ENCODE measurements at places on chromosomes 6 and 20.
A peak's percentile ranks its signal among the peaks of the same experiment; 100 is the strongest.

DNA sequence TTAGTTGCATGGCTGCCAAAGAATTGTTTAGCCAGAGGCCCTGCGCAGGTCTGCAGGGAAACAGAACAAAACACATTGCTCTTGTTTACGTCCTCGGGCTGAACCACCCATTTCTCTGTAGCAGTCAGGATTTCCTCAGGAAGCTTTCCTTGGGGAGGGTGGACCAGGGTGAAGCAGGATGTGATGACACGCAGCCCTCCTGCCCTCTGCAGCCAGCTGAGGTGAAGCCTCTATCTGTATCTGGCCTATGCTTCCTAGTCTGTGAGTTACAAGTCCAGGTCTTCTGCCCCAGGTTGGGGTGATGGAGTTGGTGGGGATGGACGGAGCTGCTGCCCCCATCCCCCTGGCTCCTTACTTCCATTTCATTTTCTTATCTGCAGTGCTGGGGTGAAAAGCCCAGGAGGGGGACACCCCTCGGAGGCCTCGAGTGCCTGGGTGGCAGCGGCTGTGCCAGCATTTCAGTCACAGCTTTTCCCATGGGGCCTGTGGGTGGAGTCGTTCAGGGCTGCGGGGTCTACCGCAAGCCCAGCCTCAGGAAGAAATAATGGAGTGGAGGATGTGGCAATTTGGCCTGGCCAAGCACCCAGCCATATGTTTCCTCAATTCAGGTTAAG, 24.9 kb downstream of the SASH1 start:
- no peak for DNase-seq

- no peak for DNase-seq
These were observed 3.8 kb downstream of the BCAS4 start for GRCh38 chr20:50798650-50799049.

- DNase-seq, result peak; percentile 31
These were observed 193.2 kb upstream of the COL21A1 start for GRCh38 chr6:56440551-56440981.

GRCh38 chr20:20089018-20089417, 36.7 kb downstream of the CFAP61 start:
- DNase-seq, result no peak

- no peak for DNase-seq
These were observed 59.0 kb downstream of the TCP11 start for GRCh38 chr6:35082046-35082732.

DNA sequence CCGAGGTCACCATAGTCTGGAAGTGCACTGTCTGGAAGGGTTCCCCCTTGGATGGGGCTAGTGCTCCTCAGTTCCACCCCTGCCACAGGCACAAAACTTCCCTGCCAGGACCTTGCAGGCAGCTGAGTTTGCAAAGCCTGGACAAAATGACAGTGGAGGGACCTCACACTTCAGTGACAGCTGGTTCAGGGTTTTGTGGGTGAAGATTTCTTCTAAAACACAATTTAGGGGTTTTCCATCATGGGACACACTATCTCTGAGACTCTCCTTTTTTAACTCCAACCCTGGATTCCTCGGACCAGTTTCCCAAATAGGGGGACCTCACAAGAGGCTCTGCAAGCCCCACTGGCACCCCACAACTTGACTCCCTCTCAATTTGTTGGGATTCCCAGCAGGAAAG, 33.6 kb upstream of the PREX1 start:
- no peak for DNase-seq

- DNase-seq, result peak; percentile 69
These were observed 14.3 kb upstream of the MAP1LC3A start for GRCh38 chr20:34544109-34544796.

DNA sequence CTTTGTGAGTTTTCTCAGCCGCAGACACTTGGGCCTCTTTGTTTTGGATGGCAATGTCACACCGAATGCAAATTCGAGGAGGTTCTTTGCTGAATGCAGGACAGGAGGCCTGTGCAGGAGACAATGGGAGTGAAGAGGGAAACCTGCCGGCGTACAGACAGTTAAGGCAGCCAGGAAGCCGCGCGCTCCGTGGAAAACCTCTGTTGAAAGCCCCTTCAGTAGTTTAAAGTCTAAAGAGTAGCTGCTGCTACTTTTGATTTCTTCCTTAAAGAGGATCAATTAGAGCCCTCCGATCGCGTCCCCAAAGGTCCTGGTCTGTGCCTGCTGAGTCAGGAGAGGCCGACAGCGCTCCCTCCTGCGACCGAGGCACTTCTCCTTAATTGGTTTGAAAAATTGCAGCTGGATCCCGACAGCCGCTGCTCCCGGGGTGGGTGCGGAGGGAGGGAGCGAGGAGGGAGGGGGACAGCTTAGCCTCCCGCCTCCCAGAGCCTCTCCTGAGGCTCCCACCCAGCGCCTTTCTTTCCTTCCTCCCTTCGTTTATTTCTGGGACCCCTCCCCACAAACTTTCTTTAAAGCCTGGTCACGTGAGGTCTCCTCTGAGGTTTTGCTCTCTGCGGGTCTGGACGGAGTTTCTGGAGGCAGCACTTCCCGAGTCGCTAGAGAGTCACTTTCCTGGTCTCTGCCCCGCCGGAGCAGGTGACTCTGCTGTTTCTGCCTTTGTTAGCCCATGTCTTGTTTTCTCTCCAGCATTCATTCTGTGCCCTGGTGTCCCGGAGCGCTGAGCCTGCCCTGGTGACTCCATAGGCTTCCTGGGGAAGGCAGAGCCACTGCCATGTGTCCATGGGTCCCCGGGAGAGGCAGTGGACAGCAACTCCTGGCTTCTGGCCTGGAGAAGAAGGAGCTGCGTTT, 22.3 kb upstream of the RPP40 start:
- DNase-seq, result peak; percentile 88

DNA sequence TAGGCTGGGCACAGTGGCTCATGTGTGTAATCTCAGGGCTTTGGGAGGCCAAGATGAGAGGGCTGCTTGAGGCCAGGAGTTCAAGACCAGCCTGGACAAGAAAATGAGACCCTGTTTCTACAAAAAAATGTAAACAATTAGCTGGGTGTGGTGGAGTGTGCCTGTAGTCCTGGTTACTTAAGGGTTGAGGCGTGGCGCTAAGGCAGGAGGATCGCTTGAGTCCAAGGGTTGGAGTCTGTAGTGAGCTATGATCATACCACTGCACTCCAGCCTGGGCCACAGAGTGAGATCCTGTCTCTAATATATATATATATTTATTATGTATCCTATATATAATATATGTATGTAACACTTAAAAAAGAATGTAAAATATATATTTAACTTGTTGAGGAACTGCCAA, 7.9 kb upstream of the ABRACL start:
- no peak for DNase-seq

DNA sequence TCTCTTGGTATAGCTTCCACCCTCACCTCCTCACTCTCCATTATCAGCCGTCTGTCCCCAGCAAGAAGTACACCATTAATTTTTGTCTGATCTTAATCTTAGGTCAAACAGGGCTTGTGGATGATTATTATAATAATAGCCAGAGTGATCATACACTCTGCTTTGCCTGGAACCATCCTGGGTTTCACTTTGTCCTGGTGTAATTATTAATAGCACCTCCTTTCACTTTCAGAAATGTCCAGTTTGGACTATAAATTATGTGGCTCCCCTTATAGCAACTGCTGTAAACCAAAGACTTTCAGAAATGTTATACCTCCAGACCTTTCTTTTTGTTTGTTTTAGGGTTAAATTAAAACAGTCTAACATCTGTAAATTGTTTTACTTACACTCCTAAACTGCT, 951 bp upstream of the TRIM31 start:
- no peak for DNase-seq

- no peak for DNase-seq
These were observed 61.9 kb downstream of the ESR1 start for GRCh38 chr6:151869345-151869744.

- no peak for DNase-seq
These were observed 68.6 kb upstream of the MARCKS start for GRCh38 chr6:113788586-113788985.

DNA sequence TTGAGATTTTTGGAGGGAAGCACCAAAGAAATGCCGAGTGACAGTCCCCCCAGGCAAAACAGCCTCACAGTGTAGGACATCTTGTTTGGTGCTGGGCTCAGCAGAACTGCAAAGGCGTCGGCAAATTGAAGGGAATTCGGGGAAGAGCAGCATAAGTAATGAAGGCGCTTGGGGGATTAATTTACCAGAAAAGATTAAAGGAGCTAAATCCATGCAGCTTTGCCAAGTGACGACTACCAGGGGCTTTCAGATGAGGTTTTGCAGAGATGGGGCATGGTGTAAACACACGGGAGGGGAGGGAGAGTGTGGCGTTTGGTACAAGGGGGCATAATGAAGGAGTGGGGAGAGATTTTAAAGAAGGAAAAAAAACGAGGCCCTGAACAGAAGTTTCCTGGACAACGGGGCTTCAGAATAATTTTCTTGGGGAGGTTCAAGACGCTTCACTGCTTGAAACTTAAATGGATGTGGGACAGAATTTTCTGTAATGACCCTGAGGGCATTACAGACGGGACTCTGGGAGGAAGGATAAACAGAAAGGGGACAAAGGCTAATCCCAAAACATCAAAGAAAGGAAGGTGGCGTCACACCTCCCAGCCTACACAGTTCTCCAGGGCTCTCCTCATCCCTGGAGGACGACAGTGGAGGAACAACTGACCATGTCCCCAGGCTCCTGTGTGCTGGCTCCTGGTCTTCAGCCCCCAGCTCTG, 45.4 kb upstream of the CDH22 start:
- no peak for DNase-seq

GRCh38 chr6:117270055-117270842, 4.9 kb downstream of the VGLL2 start:
- no peak for DNase-seq

GRCh38 chr20:54219751-54220426, 12.0 kb downstream of the PFDN4 start:
- peak; percentile 65 for DNase-seq

- DNase-seq, result no peak
These were observed 212.4 kb downstream of the SYNDIG1 start for GRCh38 chr20:24681634-24682495.

DNA sequence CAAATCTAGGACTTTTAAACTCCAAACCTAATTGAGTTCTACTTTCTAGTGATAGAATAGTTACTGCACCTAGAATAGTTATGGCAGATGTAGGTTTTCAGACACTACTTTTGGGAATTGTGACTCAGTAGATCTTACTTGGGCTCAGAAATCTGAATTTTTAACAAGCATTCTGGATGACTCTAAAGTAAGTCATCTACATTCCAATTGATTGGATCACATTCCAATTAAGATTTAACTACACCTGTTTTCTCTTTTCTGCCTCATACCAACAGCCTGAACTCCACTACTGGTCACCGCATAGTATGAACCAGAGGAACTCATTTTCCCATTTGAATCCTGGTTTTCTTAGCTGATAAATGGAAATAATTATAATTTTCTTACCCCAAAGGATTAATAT, 49.5 kb upstream of the TFAP2D start:
- DNase-seq, result no peak

DNA sequence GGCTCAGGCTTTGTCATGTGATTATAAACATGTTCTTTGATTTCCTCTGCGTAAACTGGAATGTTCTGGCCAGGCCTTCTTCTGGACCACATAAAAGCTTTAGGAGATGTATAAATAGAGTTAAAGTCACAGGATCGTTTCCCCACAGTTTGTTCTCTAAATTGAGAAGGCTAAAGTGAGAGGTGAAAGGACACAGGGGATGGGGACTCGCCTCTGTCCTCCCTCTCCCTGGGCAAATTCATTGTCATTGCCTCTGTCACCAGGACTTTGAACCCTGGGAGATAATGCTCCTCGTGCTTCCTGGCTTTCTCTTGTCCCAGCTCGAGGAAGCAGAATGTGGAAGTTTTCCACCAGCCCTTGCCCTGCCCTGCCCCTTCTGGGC, 20.3 kb upstream of the ZFAND3 start:
- no peak for DNase-seq

- DNase-seq, result no peak
These were observed 35.7 kb downstream of the RRBP1 start for GRCh38 chr20:17646209-17646960.

GRCh38 chr6:47788498-47788884, 6.7 kb downstream of the OPN5 start:
- DNase-seq, result no peak

DNA sequence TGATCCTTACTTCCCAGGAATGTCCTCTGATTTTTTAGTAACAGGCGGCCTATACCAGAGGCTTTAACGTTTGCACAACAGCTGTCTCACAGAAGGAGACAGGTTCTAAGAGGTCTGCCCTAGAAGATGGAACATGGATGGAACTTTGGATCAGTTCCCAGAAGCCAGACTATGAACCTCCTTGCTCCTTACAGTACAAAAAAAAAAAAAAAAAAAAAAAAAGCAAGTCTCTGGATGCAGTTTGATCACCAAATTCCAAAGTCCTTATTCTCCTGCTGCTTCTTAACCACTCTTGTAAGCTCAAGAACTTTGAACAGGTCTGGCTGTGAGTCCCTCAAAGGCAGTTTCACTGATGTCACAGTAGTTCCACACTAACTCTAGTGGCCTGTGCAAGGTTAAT, 2.0 kb upstream of the TRMT11 start:
- DNase-seq, result no peak

- no peak for DNase-seq
These were observed 276.0 kb downstream of the TFAP2A start for GRCh38 chr6:10138917-10139316.

GRCh38 chr6:2378046-2378657, 132.7 kb upstream of the GMDS start:
- DNase-seq, result no peak

DNA sequence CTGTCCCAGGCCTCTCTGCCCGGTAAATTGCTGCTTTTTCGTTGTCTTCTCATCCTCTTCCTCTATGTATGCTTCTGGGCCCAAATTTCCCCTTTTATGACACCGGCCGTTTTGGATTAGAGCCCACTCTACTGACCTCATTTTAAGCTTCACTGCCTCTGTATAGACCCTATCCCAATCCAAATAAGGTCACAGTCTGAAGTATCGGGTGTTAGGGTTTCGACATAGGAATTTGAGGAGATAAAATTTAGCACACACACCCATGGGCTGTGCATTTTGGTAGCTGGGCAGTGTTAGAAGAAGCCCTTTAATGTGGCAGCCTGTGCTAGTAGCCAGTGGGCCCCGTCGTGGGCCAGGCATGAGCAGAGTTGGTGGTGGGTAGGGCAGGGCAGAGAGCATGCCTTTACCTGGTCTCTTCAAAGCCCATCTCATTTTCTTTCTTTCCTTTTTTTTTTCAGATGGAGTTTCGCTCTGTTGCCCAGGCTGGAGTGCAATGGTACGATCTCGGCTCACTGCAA, 27.9 kb upstream of the EZR start:
- DNase-seq, result no peak

DNA sequence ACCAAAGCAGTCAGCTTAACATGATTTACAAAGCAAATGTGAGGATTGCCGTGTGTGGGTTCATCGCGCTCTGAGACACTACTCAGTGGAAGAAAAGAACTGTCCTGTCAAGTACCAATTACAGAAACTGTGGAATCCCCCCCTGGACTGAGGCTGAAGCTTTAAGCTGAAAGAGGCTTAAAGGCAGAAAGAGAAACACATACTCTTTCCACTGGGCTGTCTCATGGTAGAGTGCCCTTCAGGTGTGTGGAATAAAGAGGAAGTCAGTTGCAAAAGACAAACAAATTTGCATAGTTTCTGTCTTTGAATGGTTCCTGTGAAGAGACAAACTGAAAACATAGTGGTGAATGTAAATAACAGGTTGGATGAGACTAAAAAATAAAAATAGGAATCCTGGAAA, 560.4 kb upstream of the SYNCRIP start:
- no peak for DNase-seq

- DNase-seq, result no peak
These were observed 7.9 kb downstream of the RSPH4A start for GRCh38 chr6:116624036-116624805.

GRCh38 chr20:25695532-25696370, 902 bp downstream of the ZNF337 start:
- DNase-seq, result peak; percentile 17
